ENCODE measurements at places on chromosomes 5 and 9.

- DNase-seq = no peak
Measured at GRCh38 chr5:155844542-155844941, 482.4 kb upstream of the SGCD start.

- no peak for DNase-seq
Measured at GRCh38 chr9:81573415-81574321, 115.7 kb downstream of the TLE1 start.

DNA sequence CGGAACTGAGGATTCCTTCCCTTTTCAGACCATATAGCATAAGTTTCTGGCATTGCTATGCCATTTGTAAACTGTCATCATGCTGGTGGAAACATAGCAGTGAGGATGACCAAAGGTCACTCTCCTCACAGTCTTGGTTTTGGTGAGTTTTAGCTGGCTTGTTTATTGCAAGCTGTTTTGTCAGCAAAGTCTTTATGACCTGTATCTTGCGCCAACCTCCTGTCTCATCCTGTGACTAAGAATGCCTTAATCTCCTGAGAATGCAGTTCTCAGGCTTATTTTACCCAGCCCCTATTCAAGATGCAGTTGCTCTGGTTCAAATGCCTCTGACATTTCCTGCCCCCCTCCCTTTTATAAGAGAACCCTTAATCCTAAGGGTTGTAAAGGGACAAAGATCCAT is 26.7 kb upstream of the GRIA1 start:
- DNase-seq = no peak

GRCh38 chr9:78510035-78510434 is 213.1 kb downstream of the PSAT1 start:
- DNase-seq = no peak

DNA sequence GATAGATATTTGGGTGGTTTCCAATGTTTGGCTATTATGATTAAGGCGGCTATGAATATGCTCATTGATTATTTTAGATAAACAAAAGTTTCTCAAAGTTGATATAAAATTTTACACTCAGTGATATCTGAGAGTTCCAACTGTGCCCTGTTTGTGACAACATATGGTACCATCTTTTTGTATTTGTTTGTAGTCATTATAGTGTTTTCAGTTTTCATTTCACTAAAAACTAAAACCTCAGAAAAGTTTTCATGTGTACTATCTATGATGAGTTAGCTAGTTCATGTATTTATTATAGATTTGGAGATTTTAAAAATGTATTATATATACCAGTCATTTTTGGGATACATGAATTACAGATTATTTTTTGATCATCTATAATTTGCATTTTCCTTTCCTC is 1111.4 kb downstream of the CDH18 start:
- no peak for DNase-seq

GRCh38 chr5:87076931-87077330 is 190.8 kb upstream of the RASA1 start:
- DNase-seq = no peak

GRCh38 chr5:173178369-173178910 is 34.1 kb downstream of the BNIP1 start:
- DNase-seq = no peak
